ENCODE measurements at places on chromosomes 1 and 21.
A peak's percentile ranks its signal among the peaks of the same experiment; 100 is the strongest.

GRCh38 chr1:179353546-179353945 is 12.2 kb upstream of the AXDND1 start:
- DNase-seq: no peak

DNA sequence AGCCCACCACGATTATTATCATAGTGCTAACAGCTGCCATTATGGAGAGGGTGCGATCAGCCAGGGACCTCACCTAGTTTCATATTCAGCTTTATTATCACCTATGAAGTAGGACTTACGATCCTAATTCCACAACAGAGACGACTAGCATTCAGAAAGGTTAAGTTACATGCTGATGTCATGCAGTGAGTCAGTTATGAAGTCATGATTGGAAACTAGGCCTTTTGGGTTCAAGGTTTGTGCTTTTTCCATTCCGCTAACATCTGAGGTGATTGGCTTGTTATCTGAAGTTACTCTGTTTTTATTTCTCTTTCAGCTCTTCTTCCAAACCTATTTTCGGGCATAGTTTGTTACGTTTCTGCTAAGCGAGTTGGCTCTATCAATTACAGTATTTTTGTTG is 251.1 kb downstream of the CAMTA1 start:
- DNase-seq: no peak

GRCh38 chr1:151024540-151025146 is 11.7 kb upstream of the BNIPL start:
- DNase-seq: peak; percentile 64

DNA sequence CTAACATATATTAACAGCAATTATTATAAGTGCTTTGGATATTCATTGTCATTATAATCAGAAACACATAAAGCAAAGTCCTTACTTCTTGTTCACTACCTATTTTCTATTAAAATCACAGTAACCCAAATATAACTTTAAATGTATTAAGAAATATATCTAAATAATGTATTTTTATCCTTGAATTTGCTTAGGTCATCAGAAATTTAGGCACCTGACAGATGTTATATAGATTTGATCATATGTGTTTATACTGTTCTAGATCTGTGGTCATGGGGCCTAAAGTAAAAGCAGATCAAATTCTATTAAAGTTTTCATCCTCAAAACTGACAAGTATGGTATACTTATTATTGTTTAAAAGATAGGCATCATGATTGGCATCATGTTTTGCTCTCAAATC is 9.2 kb upstream of the OR1C1 start:
- DNase-seq: no peak

DNA sequence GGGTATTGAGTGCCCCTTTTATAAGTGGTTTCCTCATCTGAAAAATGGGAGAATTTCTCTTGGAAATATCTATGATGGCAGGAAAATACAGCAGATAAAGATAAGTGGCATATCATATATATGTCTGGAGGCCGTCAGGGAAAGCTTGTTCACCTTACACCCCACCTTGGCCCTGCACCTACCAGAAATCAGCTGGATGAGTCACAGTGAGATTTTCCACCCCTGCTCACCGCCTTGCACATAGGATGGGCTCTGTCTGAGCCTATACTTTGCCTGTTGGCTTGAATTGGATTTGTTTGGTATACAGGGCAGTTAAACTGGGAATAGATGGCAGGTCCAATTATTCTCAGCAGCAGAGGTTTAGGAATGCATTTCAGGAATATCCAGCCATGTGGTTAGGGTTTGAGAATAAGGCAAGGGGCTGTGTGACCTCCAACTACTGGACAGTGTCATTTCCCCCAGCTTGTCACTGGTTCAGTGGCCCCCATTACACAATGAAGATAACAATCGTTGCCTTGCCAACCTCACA is at the start of gene SPATA21:
TSS of gene SPATA21 (minus strand) at position 479 of the 529 bp plus-strand sequence. CDS start 6,053 bp downstream, outside the sequence.
- no peak for DNase-seq

- no peak for DNase-seq
These were observed 46.9 kb upstream of the ADARB1 start for GRCh38 chr21:45027241-45028196.

DNA sequence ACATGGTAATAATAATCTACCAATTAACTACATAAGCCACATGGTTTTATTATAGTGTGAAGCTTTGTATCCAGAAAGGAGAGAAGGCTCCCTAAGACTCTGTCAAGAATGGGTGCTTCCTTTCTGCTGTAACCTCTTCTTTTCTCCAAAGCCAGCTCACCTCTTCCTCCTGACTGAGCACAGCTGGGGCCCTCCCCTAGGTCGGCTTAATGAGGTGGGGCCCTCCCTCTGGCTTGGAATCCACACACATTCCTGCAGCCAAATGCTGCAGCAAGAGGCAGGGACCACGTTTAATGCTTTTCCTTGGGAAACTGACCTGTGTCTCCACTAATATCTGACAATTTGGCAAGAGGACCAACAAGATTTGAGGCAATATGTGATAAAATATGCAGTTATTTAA is 94.8 kb downstream of the DSCAM start:
- no peak for DNase-seq

GRCh38 chr1:215830226-215830810 is 263.2 kb downstream of the KCTD3 start:
- DNase-seq: no peak

GRCh38 chr1:37621326-37621870 is 13.3 kb downstream of the RSPO1 start:
- no peak for DNase-seq

DNA sequence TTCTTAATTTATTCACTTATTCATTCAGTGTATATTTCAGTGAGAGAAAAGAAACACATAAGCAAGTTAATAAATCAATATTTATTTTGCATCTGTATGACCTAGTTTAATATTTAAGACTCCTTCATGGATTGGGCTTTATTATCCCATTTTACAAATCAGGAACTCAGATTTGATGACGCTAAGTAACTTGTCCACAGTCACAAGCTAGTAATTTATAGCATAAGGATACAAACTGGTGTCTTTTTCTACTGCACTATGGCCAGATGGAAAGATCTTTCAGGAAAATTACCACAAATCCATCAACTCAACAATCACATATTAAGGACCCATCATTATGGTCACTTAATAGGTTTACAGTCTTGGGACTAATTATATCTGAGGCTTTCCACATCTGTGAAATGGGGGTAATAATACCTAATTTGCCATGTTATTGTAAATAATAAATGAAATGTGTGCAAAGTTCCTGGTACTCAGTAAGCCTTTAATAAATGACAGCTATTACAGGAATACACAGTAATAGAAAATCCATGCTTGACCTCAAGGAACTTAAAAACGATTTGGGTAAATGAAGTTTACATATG is 13.3 kb downstream of the CDKN2C start:
- DNase-seq: no peak

- DNase-seq: no peak
These were observed 28.1 kb upstream of the IL10 start for GRCh38 chr1:206800411-206800810.

DNA sequence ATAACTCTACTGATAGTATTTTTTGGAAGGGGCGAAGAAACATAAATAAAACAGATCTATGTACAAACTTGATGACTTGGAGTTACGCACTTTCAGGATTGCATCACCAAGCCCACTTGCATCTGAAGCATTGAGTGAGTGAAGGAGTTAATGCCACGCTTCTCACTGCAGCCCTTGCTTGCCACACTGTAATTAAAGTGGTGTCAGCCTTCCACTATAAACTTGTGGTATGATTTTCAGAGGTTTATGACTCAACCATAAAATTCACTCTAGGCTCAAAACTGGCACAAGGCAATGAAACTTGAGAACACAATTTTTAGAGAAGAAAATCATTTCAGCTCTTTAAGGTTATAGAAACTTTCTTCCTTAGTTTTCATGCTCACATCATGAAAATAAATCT is 93.9 kb upstream of the PRMT6 start:
- DNase-seq: no peak

DNA sequence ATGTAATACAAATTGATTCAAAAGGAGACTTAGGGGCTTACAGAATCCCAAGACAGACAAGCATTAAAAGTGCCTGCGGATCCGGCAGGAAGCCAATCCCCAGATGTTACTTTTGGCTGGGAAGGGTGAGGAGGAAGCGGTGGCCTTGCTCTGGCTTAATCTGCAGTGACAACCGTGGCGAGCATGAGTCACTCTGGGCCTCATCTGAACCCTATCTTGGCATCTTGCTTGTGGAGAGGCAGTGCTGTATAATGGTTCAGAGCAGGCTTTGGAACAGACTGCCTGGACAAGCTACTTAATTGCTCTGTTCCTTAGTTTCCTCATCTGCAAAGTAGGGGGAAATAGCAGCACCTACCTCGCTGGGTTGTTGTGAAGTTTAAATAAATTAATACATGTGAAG is 74.1 kb downstream of the XCL2 start:
- DNase-seq: no peak

DNA sequence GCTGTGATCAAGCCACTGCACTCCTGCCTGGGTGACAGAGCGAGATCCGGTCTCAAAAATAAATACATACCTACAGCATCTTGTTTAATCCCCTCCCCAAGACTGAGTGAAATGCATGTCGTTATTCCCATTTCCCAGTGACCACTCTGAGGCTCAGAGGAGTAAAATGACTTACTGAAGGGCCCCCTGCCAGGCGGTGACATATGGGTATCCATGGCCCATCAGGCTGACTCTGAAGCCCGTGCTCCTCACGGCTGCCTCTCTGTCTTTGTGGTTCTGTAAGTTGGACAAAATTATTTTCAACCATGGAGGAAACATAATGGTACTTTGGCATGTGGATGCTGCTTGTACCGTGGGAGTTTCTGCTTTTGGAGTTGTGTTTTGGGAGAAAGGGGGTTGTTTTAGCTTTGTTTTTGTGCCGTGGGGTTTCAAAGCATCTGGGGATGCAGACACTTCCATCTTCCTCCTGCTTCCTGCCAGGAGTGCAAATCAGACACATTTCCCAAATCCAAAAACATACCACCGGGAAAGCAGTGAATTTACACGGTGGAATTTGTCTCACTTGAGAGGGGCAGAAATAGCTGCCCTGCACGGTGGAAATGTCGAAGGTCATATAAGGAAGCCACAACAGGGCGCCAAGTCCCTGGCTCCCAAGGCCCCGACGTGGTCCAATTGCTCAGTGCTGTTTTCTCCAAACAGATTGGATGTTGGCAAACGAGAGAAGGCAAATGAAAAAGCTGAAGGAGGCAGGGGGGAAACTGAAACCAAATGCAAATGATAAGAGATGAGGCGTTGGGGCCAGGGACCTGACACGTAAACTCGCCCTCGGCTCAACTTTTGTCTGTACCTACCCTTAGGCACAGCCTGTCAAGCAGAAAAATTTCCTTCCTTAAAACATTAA is 17.1 kb upstream of the PINK1 start:
- DNase-seq: no peak
